ENCODE measurements at places on chromosomes 1 and 21. TPM values are rescaled to one million over a fixed set of nuclear protein-coding genes. Genes with fewer than 3 reads are reported as not detected.

Gene RPE65
- not detected for total RNA-seq

GRCh38 chr1:92881391-92881790 lies 49.6 kb downstream of the RPL5 start:
- no peak for DNase-seq

Gene DMBX1
- total RNA-seq: not detected

Gene KIAA1614
- 0.61 TPM for total RNA-seq

Gene PCAT6
- total RNA-seq: not detected

DNA sequence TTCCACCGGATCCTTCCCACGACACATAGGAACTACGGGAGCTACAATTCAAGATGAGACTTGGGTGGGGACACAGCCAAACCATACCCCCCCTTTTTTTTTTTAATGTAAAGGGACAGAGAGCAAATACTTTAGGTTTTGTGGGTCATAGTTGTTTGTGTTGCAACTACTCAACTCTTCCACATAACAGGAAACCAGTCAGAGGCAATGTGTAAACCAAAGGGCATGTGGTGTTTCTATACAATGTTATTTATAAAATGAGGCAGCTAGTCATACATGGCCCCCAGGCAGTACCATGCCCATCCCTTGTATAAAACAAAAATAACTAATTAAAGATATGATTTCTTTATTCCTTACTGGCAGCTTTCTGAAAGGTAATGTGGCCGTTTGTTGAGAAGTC lies 845.4 kb upstream of the ADAMTS5 start:
- no peak for DNase-seq

- DNase-seq: no peak
Measured at GRCh38 chr1:59692591-59692990, 122.2 kb upstream of the HOOK1 start.

DNA sequence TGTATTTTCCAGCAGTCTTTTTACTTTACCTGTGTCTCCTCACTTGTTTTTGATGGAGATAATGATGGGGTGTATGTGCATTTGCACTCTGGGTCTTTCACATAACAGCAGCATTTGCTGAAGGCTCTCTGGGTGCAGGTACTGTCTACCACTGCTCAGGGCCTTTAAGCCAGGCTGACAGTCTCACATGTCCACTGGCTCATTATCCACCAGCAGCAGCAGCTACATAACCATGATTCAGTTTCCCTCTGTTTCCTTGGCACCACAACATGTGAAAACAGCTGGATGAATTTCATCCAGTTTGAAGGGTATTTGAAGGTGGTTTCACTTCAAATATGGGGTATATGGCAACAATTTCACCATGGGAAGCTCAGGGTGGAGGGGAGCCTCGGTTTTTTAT lies 41.2 kb upstream of the ROR1 start:
- no peak for DNase-seq

GRCh38 chr1:204274446-204274845 lies 60.7 kb upstream of the GOLT1A start:
- no peak for DNase-seq
